Right ventricle myocardium superior (tissue), 1 donor: ENCODE measurements at places on chromosomes 2 and 18. TPM values are rescaled to one million over a fixed set of nuclear protein-coding genes. Genes with fewer than 3 reads are reported as not detected.

LAPTM4A gene
- total RNA-seq = 217 TPM

OSBPL6 gene
- total RNA-seq = 3.3 TPM

NETO1 gene
- total RNA-seq = not detected

OSR1 gene
- total RNA-seq = 5.4 TPM

CHRNA1 gene
- not detected for total RNA-seq

SLC16A14 gene
- total RNA-seq = 3.0 TPM

TUBA3E gene
- total RNA-seq = 69.5 TPM

DCAF17 gene
- 6.5 TPM for total RNA-seq

C1QL2 gene
- not detected for total RNA-seq

FAM228A gene
- total RNA-seq = 0.16 TPM

CYP20A1 gene
- total RNA-seq = 12.5 TPM

SERPINB2 gene
- not detected for total RNA-seq

VSNL1 gene
- total RNA-seq = 10.4 TPM

MC4R gene
- not detected for total RNA-seq

DSG1 gene
- total RNA-seq = 0.89 TPM

ZDBF2 gene
- 6.7 TPM for total RNA-seq

AQP12B gene
- not detected for total RNA-seq

KCNIP3 gene
- total RNA-seq = 8.4 TPM
